ENCODE measurements at places on chromosomes 6 and 20.

DNA sequence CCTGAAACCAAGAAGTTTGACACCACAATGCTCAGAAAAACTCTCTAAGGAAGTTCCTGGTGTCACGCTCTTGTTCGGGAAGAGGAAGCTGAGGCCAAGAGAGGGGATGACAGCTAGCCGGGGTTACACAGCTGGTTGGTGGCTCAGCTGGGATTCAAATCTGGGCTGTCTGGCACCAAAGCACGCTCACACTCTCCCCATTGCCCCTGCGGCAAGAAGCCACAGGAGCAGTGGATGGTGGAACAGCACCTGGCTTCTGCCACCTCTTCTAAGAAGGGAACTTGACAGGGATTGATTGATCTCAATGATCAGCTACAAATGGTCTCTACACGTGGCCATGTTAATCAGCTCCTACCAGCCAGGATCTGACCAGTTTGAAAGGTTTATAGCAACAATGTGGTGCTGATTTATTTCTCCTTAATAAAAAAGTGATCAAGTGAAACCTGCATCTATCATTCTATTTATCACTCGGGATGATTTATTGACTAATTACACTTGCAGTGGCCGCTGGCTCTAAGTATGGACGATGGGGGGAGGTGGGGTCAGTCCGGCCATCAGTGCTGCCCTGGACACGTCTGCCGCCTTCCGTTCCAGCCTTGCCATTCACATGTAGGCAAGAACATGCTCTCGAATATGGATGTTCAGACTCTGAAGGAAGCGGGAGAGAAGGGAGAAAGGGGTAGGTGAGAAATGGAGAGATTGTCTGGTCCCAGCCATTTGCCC, 71.9 kb upstream of the TOP1 start:
- no peak for DNase-seq

DNA sequence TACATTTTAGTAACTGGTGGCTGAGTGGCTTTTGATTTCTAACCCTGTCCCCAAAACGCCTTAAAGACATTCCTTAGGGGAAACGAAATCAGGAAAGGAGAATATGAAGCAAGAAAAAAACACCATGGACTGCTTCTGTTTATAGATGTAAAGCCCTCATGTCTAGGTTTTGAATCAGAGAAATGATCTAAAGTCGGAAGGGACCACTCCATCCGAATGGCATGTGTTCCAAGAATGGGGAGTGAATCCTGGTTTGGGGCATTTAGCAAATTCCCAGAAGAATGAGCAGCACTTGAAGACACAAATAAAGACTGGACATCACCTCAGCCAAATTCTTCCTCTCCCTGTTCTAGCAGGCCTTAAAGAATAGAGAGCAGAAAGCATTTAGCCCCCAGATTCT, 65.6 kb downstream of the CAP2 start:
- DNase-seq = no peak

- no peak for DNase-seq
Observed at GRCh38 chr6:41736186-41736733, 852 bp upstream of the TFEB start.

- peak; percentile 13 for DNase-seq
Observed at GRCh38 chr20:58907320-58908137, 55.0 kb downstream of the GNAS start.

DNA sequence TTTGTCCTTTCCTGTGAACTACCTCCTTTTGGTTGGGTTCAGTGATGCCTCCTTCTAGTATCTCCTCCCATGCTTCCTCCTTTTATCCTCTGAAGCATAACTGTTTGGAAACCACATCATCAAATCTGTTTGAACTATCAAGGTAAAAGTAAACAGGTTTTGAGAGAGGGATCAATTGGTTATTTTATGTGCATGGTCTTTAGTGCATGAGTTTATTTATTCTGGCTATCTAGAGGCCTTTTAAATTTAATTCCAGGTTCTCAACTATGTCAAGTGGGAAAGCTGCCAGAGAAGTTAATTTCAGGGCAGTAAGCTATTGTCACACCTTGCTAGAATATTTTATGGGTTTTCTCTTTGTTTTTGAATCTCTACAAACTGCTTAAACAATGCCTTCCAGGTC, 54.1 kb downstream of the WASF1 start:
- no peak for DNase-seq

GRCh38 chr20:13865791-13866351, 81.0 kb downstream of the NDUFAF5 start:
- DNase-seq = no peak

- no peak for DNase-seq
Observed at GRCh38 chr20:796921-797320, 28.6 kb upstream of the SLC52A3 start.

- no peak for DNase-seq
Observed at GRCh38 chr20:62887152-62887859, 25.7 kb upstream of the TCFL5 start.

GRCh38 chr6:90294989-90295853, 1.4 kb downstream of the BACH2 start:
- DNase-seq = no peak

GRCh38 chr6:17031961-17032360, 69.9 kb upstream of the STMND1 start:
- no peak for DNase-seq

- DNase-seq = peak; percentile 31
Observed at GRCh38 chr20:6613280-6613861, 154.1 kb upstream of the BMP2 start.

- no peak for DNase-seq
Observed at GRCh38 chr6:89974834-89975233, 80.6 kb downstream of the GJA10 start.

GRCh38 chr6:48449002-48449401, 338.0 kb upstream of the PTCHD4 start:
- DNase-seq = no peak

DNA sequence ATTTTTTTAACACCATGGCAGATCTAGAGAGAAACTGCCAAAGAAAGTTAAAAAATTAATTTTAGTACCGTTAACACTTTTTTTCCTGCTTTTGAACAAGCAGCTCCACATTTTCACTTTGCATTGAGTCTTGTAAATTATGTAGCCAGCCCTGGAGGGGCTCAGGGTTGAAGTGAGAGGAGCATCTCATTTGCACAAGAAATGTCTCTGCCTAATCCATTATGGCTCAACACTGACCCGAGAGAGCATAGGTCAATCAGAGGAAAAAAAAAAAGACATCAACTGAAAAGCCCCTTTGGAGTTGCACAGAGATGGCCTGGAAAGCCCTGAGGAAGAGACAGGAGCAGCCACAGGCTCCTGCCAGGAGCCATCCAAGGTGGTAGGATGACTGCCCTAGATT, 4.3 kb upstream of the SLPI start:
- no peak for DNase-seq

DNA sequence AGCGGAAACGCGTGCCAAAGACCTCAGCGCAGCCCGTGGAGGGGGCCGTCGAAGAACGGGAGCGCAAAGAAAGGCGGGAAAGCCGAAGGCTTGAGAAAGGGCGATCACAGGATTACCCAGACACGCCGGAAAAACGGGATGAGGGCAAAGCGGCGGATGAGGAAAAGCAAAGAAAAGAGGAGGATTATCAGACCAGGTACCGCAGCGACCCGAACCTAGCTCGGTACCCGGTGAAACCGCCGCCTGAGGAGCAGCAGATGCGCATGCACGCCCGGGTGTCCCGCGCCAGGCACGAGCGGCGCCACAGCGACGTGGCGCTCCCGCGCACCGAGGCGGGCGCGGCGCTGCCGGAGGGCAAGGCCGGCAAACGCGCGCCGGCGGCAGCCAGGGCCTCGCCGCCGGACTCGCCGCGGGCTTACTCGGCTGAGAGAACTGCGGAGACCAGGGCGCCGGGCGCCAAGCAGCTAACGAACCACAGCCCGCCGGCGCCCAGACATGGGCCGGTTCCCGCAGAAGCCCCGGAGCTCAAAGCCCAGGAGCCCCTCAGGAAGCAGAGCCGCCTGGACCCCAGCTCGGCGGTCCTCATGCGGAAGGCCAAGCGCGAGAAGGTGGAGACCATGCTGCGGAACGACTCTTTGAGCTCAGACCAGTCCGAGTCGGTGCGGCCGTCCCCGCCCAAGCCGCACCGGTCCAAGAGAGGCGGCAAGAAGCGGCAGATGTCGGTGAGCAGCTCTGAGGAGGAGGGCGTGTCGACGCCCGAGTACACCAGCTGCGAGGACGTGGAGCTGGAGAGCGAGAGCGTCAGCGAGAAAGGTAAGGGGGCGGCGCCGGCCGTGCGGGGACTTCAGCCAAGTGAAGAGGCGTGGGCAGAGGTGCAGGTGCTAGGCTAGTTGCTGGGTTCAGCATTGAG, 296.2 kb downstream of the RIMS1 start:
- peak; percentile 20 for DNase-seq

DNA sequence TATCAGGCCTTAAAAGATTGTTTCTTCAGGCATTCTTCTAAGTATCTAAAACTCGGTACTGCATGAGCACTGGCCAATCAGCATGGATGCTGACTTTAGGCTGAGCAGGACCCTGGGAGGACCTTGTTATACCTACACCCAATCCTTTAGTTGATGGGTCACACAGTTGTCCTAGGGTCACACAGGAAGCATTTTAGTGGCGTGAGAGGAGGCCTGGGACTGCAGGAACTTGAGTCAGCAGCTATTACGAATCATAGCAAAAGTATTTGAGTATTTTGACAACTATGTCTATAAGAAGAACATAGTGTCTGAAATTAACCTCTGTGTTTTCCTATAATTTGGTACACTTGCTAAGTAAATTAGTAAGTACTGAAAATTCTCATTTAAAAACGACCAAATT, 741.4 kb downstream of the HACE1 start:
- no peak for DNase-seq

DNA sequence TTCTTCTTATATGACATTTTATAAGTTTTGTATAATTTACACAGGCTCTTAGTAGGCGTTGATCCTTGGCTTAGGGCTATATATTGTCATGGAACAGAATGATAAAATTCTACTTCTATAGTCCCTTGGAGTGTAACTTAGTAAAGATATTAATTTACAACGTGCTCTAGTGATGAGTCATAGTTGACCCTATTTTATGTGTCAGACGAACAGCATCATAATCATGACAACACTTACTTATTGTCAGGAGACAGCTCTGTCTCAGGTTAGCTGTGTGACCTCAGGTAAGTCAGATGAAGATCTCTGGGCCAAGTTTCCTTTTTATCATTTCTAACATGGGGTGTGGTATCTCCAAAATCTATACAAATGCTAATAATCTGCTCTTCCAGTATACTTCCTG, 473.5 kb downstream of the UTRN start:
- DNase-seq = peak; percentile 50

DNA sequence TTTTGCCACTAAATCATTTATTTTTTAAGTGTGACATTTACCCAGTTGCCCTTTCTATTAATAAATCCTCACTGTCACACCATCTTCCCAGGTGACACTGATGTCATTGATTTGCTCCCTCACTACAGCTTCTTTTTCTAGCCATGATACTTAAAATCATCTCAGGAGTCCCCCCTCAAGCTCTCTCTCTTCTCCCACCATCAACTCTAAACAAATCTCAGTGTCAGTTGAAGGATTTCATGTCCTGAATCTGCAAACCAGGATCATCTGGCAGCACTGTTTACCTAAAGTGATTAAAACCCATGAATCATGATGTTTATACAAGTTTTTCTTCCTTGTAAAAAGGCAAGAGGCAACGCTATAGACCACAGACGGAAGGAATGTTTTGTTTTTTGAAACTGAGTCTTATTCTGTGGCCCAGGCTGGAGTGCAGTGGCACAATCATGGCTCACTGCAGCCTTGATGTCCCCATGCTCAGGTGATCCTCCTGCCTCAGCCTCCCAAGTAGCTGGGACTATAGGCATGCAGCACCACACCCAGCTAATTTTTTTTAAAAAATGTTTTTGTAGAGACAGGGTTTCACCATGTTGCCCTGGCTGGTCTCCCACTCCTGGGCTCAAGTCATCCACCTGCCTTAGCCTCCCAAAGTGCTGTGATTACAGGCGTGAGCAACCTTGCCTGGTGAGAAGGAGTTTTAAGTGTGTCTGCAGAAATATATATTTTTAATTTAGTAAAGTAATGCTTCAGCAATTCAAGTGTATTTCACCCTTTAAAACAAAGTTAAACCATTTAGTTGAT, 30.1 kb upstream of the SH3BGRL2 start:
- peak; percentile 78 for DNase-seq

DNA sequence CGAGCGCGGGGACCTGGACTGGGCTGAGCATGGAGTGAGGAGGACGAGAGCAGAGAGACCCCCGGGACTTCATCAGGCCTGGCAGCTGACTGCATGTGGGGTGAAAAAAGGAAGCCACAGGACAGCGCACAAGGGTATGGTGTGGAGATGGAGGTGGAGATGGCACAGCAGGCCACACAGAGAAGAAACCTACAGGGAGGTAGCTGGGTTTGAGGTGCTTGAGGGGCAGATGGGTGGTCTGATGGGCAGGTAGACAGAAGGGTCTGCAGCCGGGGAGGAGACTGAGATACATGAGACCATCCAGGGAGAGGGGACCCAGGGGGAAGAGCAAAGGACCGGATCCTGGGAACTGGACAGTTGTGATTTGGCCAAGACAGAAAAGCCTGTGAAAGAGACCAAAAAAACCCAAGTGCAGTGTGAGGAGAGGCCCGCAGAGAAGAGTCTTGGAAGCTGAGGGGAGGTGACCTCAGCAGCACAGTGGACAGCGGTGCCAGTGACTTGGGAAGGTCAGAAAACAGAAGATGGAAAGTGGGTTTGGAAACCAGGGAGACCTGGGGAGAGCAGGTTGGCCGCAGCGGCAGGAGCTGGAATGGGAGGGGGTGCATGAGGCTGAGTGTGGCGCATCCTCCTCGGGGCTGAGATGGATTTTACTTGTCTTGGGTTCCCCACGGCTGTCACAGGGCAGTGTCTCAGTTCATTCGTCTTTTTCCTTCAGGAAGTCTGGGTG, 5.5 kb downstream of the HLA-DPB1 start:
- DNase-seq = no peak

- no peak for DNase-seq
Observed at GRCh38 chr6:21953831-21954801, 342.7 kb downstream of the PRL start.

GRCh38 chr6:163298079-163298830, 116.3 kb upstream of the QKI start:
- no peak for DNase-seq

GRCh38 chr6:32151863-32152768, at the start of gene PRRT1:
PRRT1 (minus strand) TSS chr6:32151939; CDS start chr6:32151827, 112 bp downstream.
- no peak for DNase-seq

- no peak for DNase-seq
Observed at GRCh38 chr20:37283530-37284195, 5.8 kb upstream of the MANBAL start.

DNA sequence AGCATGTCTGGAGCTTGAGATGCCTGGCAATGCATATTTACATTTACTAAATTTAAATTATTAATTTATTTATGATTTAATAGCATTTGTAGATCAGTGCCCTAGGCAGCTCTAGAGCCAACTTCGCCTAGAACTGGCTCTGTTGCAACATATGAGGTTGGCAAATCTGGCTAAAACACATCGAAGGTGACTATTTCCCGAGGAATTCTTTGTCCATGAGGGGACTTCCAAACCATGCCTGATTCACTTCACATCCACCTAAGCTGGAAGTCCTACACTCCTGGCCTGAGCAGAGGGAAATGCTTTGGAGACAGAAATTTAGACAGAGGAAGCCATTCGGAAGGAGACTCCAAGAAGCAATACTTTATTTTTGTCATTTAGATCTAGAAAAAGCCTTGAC, 211.0 kb upstream of the ARG1 start:
- DNase-seq = no peak

GRCh38 chr6:108254433-108255410, 6.1 kb downstream of the SNX3 start:
- DNase-seq = no peak

- DNase-seq = no peak
Observed at GRCh38 chr6:31473780-31474761, 23.9 kb upstream of the MICB start.
